Inflammatory macrophage treated with lipopolysaccharide for 1 hour (primary cell): ENCODE measurements at places on chromosomes 7 and 10.
A peak's percentile ranks its signal among the peaks of the same experiment; 100 is the strongest.

GRCh38 chr10:47261556-47261955 lies 38.4 kb upstream of the GDF10 start:
- no peak for DNase-seq

GRCh38 chr7:132836746-132837145 lies 245.1 kb downstream of the CHCHD3 start:
- DNase-seq = no peak

GRCh38 chr10:117284716-117285494 lies 44.0 kb downstream of the SLC18A2 start:
- DNase-seq = no peak

GRCh38 chr10:112461029-112461887 lies 14.2 kb downstream of the VTI1A start:
- peak; percentile 62 for DNase-seq

DNA sequence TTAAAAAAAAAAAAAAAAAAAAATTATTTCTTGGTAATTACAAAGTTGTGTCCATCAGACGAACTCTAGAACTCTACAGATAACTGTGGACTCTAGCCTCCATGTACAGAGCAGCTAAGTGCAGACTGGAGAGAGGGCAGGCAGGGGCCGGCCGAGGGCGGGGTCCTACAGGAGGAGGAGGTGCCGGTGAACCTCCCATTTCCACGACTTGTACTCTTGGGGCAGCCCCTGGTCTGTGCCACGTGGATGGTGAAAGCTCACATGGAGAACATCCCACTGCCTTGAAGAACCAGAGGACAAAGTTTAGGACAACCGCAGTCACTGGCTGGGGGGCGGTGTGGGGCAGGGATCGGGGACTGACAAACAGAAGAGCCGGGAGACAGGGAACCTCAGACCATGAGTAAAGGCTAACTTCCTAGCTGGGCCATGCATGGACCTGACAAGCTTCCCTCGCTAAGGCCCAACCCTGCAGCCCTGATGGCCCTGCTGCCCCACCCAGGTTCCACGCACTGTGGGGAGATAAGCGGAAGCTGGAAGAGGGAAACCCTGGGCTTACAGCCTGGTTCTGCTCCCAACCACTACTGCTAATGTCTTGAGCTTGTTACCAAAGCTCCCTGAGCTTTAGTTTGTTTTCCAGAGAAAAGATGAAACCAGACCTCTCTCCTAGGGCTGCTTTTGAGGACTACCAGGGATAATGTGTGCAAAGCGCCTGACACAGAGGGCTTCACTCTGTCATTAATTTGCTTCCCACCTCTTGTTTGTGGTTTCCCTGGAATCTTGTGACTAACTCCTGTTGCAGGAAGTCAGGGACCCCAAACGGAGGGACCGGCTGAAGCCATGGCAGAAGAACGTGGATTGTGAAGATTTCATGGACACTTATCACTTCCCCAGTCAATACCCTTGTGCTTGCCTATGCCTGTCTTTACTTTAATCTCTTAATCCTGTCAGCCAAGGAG lies 16.1 kb upstream of the SEC61G start:
- DNase-seq = no peak
